OCI-M1 (cell line): ENCODE measurements at places on chromosomes 6 and 20.

DNA sequence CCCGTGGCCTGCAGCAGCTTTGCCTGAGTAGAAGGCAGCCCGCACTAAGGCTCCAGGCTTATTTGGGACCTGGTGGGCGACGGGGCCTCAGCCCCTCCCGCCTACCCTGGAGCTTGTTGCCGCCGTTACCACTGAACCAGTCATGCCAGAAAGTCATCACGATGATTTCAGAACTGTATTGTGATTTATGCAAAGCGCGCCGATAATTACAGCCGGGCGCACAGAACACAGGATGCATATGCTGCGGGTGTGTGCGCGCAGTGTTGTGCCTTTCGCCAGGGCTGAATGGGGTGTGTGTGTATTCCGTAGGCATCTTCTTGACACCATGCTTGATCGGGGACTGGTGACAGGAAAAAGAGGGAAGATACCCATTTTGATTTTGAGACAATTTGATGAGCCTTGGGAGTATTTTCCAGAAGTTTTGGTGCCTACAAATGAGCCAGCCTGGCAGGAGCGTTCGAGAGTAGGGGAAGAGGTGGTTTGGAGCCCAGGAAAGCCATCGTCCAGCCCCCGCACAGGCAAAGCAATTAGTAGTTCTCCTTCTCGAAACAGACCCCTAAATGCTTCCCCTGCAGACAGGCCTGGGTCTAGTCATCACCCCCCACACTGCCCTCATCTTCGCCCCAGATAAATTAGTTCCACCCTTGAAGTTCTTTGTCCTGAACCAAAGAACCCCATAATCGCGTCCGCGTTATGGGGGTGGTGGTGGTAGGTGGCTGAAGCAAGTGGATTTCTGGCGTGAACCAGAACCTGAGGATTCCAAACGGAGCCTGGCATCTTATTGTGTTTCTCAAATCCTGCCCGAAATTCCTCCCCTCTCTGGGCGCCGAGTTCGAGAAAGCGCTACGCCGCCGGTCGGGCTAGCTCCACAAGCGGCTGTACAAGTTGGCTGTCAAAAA is 1.9 kb upstream of the NR2E1 start:
- no peak for DNase-seq

DNA sequence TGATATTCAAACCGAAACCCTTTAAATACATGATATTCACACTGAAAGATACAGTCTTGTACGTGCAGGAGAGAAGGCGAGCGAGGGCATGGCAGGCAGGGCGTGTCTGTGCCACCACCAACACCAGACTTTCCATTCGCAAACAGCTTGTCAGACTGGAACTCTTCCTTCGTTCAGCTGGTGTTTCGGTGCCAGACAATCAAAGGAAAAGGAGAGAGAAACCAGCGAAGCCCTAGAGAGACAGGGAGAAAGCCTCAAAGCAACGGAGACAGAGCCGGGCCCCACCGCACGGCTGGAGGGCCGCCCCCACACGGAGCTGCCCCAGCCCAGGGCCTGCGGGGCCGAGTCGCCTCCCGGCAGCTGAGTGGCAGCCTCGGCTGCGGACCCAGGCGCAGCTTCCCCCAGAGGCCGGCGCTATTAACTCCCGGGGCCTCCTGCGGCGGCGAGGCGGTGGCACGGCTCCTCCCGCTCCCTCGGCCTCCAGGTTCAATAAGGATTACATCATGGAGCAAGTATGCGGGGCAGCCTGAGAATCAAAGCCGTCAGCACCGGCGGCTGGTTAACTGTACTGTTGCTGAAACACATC is 32.1 kb upstream of the NR2E1 start:
- DNase-seq, result no peak

DNA sequence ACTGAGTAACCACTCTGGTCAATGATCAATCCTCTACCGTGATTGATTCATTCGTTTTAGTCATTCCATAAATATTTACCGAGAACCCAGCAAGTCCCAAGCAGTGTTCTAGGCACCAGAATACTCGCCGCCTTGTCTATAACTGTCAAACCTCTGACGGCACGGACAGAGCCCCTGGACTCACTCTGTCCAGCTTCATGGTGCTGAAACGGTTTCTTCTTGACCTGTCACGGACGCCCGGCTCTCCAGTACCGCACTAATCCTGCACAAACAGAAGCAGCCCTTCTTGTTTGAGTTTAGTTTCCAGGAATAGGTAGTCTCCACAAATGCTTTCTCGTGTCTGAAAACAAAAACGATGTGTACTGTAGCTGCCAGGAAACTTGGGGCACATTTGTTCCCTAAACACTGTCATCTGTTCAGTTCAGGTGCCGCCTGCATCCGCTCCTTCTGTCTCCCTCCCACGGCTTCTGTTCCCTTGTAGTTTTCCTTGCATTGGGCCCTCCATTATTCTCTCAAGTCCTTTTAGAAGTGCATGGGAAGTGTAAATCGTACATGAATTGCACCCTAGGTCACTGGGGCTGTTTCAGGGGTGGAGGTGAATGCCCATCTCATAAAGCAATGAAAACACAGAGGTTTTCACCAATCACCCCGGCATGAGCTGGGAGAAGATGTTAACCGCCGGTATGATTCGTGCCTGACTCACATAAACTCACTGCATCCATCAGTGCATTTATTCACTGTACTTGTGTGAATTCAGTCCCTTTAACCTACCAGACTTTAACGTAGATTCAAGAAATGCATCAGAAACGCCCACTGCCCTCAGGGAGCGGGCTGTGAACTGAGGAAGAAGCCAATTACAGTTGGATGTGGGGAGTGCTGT is 209.3 kb upstream of the CDH4 start:
- no peak for DNase-seq

GRCh38 chr20:18272451-18272850 is 15.9 kb upstream of the ZNF133 start:
- peak; percentile 90 for DNase-seq

- DNase-seq, result peak; percentile 22
Observed at GRCh38 chr6:17093686-17094085, 8.2 kb upstream of the STMND1 start.

DNA sequence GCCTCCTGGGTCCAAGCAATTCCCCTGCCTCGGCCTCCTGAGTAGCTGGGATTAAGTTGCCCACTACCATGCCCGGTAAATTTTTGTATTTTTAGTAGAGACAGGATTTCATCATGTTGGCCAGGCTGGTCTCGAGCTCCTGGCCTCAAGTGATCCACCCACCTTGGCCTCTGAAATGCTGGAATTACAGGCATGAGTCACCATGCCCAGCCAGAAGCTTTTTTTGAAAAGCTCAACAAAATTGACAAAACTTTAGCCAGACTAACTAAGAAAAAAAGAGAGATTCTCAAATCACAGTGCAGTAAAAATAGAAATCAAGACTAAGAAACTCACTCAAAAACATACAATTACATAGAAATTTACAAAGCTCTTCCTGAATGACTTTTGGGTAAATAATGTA is 420.6 kb downstream of the COL12A1 start:
- no peak for DNase-seq

GRCh38 chr6:160919723-160920440 is 71.7 kb upstream of the MAP3K4 start:
- DNase-seq, result peak; percentile 51

DNA sequence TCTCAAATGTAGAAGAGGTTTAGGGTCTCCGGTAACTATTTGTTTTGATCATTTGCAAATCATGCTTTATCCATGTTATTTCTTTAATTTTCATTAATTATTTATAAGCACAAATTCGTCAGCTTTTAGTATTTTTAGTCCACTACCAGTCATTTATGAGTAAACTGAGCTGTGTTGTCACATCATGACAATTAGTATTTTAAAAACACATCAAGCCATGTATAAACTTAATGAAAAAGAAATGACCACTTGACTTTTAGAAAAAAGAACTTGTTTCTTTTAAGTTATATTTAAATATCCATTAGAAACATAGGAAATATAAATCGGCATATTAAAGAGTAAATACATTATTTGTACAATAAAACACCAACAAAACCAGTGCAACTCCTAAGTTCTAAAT is 2.8 kb downstream of the NKX2-4 start:
- no peak for DNase-seq

GRCh38 chr6:81130061-81130460 is 622.4 kb downstream of the TENT5A start:
- DNase-seq, result no peak

DNA sequence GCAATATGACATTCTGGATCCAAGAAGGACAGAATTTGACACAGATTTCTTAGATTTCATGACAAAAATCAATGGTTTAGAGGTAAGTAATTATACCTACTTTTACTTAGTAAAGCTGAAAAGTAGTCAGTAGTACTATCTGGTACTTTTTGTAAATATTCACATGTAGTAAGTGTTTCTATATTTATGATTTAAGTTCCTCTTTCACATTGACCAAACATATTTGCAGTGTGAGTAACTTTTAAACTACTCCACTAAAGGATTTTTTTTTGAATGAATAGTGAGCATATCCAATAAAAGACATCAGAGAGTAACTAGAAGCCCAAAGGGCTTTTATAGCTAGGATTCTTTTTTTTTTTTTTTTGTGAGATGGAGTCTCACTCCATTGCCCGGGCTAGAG is 60.8 kb downstream of the DNAH8 start:
- no peak for DNase-seq

DNA sequence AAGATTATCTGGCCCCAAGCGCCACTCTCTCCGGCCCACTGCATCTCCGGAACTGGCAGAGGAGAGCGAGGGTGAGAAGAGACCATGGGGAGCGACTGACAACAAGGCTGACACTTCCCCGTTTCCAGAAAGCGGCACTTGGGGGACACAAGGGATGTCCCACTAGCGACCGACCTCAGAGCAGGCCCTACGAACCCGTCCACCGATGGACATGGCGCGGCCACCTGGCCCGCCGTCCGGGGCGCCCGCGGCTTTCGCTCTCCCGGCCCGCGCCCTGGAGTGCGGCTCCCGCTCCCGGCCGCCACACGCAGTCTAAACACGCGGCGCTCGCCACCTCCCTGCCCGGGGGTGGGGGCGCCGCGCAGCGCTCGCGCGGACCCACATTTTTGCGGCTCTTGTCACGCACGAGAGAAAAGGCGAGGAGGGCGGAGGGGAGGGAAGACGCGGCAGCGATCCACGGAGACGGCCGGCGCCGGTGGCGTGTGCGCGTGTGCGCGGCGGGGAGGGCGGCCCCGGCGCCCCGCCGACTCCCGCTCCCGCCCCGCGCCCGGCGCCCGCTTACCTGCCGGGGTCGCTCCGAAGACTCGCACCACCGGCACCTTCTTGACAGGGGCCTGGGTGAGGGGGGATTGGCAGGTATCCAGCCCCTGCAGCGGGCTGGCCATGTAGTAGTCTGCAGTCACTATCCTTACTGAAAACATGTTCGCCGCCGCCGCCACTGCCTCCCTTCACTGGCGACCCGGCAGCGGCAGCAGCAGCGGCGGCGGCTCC is 645 bp downstream of the REV3L start:
- DNase-seq, result peak; percentile 77

GRCh38 chr6:42021847-42022754 is 28.2 kb upstream of the TAF8 start:
- no peak for DNase-seq

DNA sequence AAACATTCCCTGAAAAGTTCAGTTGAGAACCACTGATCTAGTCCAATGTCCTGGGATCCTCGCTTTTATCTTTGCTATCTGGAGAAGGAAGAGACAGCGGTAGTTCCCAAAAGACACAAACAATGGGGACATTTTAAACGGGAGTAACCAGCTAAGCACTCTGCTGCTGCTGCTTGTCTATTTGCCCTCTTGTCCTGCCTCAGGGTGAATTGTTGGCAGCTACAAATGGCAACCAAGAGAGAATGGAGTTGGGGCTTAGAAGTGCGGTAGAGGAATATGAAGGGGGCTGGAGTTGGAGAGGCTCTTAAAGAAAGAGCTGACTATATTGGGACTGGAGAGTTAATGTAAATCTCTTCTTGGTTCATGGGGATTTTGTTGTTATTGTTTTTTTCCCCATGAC is 6.5 kb upstream of the ZSWIM1 start:
- no peak for DNase-seq

DNA sequence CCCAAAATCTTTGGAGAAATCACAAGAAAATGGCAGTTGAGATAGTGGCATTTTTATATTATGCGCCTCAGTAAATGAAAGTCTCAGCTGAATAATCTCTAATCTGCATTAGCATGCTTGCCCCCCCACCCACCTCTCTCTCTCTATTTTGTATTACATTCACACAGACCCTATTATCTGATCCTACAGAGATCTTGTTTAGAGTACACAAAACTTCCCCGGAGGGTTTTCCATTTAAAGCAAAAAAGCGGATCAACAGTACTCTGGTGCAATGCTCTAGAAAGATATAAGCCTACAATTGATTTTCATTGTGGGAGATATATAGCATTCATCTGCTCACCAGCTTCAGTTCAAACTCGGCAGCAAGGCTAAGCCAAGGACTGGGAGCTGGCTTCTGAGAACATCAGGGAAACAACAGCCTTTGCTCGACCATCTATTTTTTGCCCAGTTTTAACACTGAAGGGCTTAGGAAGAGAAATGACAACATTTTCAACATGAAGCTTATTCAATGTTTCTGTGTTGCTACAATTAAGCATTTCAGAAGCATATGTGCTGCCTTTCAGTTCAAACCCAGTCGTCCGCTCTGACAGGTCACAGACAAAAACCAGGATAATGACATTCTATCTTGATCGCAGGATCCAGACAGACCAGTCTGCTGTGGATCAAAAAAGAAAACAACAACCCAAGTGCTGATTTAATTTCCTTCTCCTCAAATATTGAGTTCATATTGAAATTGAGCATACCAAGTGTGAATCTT is 137.6 kb upstream of the ATXN1 start:
- DNase-seq, result no peak
